Stimulated activated CD8-positive, alpha-beta memory T cell treated with anti-CD3 and anti-CD28 coated beads, Interleukin-7, amount 100 ng/mL, for 1 hour (primary cell): ENCODE measurements at places on chromosomes 2 and 18.

DNA sequence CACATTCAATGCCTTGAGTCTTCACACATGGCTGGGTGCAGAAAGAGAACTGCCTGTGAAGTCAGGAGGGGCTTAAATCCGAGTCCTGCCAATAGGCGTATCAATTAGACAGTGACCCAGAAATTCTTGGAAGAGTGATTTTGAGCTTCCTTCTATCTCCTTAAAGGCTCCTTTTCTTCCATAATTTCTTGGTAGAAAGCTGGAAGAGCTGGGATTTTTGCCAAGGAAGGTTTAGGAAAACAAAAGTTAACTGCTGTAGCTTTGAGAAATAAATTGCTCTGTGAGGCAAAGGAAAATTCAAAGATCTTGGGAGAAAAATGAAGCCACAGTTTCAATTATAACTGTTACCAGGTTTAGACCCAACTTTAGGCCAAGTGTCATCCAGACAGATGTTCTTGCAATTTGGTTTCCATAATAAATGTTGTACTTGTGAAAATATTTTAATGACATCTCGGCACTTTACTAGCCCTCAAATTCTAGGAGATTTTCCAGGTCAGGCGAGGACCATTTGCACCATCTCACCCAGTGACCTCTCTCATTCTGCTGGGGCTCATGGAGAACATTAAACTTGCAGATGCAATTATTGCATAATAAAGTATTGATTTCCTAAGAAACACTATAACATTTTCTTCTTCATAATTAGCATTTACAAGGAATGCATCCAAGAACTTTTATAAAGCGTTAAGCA lies 329.7 kb upstream of the MEIS1 start:
- DNase-seq, result no peak

- no peak for DNase-seq
Measured at GRCh38 chr2:143649226-143649740, 520.1 kb downstream of the ARHGAP15 start.

DNA sequence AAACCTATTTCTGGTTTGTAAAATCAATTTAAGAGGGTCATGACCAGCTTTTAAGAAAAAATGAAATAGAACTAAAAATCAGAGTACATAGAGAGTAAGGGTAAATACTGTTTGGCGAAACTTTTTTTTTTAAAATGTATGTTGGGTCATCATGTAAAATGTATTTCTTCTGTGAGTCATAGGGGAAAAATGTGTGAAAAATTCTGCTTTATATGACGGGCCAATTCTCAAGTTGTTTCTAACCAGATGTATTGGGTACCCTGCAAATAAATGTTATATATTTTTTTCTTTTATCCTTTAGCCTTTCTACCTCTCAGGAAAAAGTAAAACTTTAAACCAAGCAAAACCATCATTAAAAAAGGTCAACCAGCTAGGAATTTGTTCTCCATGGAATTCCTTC lies 13.9 kb downstream of the AFTPH start:
- DNase-seq, result no peak

GRCh38 chr18:79625195-79625923 lies 54.2 kb upstream of the CTDP1 start:
- DNase-seq, result no peak

- no peak for DNase-seq
Measured at GRCh38 chr18:23578891-23579653, 7.2 kb downstream of the NPC1 start.

- DNase-seq, result no peak
Measured at GRCh38 chr2:33796511-33796910, 197.4 kb upstream of the FAM98A start.

GRCh38 chr2:187148059-187148714 lies 299.2 kb upstream of the ZSWIM2 start:
- DNase-seq, result no peak

DNA sequence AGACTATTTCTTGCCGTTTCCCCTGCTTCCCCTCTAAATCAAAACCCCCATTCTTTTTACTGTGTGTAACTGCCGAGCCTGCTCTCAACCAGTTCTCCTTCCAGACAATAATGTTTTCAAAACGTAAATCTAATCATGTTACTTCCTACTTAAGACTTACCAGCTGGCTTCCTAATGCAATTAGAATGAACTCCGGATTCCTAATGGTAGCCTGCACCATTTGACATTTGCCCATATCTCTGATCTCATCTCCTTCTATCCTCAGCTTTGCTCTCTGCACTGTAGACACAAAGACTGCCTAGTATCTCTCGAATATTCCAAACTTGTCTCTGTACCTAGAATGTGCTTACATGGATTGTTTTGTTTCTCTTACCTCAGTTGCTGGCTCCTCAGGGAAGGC lies 12.9 kb downstream of the TTL start:
- DNase-seq, result no peak

DNA sequence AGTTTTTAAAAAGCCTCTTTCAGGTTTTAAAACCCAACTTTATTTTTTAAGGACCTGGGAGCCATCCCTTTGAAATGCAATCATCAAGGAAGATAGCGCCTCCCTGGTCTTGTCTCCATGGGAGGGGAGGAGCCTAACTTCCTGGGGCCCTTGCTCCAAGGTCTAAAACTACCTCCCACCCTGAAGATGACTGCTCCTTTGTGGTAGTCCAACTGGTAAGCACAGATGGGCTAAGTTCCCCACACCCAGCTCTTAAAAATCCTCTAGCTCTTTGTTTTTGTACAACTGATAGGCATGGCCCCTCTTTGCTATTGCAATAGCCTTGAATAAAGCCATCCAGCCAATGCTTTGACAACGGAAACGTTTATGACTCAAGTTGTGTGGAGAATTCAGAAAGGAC lies 716.8 kb downstream of the CBLN2 start:
- no peak for DNase-seq

DNA sequence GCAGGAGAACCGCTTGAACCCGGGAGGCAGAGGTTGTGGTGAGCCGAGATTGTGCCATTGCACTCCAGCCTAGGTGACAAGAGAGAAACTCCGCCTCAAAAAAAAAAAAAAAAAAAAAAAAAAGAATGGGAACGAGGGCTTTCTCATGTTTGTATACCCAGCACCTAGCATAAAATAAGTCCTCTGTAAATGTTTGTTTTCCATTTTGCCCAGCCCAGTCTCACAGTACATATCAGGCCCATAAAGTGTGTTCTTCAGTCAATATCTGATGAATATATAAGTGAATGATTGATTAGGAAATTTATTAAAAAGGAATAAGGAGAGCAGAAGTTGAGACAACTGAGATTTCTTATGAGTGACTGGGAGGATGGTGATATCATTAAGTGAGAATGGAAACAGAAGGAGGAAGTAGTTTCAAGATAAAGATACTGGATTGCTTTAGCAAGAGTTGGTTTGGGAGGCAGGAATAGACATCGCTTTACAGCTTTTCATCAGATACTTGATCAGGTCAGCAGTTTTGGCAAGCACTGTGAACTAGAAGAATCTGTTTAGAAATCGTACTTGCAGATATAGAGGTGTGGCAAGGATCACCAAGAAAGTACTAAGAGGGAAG lies 327.5 kb downstream of the KIAA1328 start:
- no peak for DNase-seq

- DNase-seq, result no peak
Measured at GRCh38 chr2:83191316-83191715, 1267.8 kb downstream of the SUCLG1 start.

- DNase-seq, result no peak
Measured at GRCh38 chr2:30115981-30116285, 30.9 kb upstream of the YPEL5 start.
